ENCODE measurements at places on chromosomes 6 and 20.

- DNase-seq = no peak
Measured at GRCh38 chr20:62177307-62177706, 5.5 kb upstream of the MTG2 start.

DNA sequence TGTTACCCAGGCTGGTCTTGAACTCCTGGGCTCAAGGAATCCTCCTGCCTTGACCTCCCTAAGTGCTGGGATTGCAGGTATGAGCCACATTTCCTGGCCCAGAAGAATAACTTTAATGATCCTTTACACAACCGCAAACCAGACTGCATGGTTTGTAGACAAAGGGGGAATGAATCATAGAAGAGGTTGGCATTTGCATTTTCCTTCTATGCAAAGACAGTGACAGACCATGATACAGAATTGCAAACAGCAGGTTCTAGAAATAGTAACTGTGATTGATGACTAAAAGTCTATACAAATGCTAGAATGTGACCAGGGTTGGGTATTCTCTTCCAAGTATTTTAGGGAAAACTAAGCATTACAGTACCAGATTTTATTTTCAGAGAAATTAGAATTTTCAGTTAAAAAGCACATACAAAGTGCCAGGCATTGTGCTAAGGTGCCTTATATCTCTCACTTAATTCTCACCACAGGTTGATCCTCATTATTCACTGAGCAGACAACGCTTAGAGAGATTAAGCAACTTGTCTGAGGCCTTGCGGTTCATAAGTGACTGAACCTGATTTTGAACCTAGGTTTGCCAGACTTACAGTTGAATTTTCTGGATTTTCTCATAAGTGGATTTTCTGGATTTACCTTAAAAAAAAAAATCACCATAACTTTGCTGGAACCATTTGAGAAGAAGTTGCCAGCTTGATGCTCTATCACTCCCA is 146.6 kb downstream of the ZFAND3 start:
- DNase-seq = no peak

DNA sequence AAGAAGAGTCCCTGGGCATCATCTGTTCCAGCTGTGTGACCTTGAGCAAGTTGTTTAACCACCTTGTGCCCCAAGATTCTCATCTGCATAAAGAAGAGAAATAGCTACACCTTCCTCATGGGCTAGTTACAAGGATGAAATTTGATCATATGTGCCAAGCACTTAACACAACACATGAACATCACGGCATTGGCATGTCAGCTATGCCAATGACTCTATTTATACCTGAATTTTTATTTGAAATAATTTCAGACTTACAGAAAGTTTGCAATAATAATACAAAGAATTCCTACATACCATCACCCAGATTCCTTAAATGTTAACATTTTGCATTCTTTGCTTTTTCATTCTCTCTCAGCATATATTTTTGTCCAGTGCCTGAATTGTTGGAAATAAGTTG is 21.0 kb upstream of the TCF15 start:
- DNase-seq = no peak

- DNase-seq = peak; percentile 41
Measured at GRCh38 chr6:89986650-89987074, 92.4 kb downstream of the GJA10 start.

GRCh38 chr20:5557123-5557522 is 193.1 kb upstream of the SHLD1 start:
- peak; percentile 44 for DNase-seq

GRCh38 chr6:48916607-48917006 is 546.4 kb downstream of the MMUT start:
- DNase-seq = no peak

GRCh38 chr6:14079971-14080370 is 37.6 kb upstream of the CD83 start:
- peak; percentile 39 for DNase-seq

GRCh38 chr6:155887421-155887820 is 431.8 kb upstream of the NOX3 start:
- peak; percentile 8 for DNase-seq

DNA sequence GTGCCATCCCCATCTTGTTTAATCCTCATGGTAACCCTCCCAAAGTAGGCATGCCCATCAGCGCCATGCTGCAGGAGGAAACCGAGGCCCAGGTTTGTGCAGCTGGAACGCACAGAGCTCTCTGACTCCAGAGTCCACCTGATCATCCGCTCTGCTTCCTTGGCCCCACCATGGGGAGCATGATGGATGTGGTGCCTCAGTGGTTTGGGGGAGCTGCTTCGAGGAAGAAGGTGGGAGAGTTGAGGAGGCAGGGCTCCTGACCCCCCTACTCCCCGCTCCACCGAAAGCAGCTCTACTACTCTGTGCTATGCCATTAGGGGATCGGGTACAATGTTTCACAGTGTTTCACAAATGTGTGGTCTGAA is 52.2 kb downstream of the TGM2 start:
- no peak for DNase-seq

GRCh38 chr6:45488269-45488668 is 110.5 kb upstream of the SUPT3H start:
- DNase-seq = no peak

DNA sequence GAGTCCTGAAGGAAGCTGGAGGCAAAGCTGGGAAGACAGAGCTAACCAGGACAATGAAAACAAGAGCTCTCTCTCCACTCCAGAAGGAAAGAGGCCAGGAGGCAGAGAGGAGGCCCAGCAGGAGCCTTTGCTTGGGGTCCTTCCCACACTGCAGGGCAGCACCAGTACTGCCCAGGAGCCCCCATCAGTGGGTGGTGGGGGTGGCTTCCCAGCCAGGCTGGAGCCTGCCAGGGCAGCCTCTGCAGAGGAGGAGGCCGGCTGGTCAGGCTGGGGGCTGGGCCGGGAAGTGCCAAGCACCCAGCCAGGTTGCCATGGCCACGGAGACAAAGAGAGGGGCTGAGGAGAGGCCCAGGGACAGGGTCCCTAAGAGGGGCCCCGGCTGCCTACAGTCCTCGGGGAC is 33.4 kb downstream of the PREX1 start:
- no peak for DNase-seq

GRCh38 chr6:54617730-54618129 is 228.8 kb upstream of the FAM83B start:
- no peak for DNase-seq

DNA sequence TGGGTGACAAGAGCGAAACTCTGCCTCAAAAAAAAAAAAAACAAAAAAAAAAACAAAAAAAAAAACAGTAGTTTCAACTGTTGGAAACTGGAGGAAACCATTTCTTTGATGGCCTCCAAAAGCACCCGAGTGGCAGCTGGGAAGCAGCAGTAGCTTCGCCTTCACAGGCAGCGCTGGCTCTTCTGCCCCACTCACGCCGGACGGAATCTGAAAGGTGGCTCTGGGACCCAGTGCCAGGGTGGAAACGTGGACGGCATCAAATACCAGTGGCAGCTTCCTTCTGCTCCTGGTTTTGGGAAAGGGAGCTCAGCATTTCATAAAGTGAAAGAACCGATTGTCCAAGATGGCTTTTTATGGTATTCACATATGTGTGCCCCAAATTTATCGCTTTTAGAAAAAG is 159.4 kb downstream of the SMOC2 start:
- no peak for DNase-seq

DNA sequence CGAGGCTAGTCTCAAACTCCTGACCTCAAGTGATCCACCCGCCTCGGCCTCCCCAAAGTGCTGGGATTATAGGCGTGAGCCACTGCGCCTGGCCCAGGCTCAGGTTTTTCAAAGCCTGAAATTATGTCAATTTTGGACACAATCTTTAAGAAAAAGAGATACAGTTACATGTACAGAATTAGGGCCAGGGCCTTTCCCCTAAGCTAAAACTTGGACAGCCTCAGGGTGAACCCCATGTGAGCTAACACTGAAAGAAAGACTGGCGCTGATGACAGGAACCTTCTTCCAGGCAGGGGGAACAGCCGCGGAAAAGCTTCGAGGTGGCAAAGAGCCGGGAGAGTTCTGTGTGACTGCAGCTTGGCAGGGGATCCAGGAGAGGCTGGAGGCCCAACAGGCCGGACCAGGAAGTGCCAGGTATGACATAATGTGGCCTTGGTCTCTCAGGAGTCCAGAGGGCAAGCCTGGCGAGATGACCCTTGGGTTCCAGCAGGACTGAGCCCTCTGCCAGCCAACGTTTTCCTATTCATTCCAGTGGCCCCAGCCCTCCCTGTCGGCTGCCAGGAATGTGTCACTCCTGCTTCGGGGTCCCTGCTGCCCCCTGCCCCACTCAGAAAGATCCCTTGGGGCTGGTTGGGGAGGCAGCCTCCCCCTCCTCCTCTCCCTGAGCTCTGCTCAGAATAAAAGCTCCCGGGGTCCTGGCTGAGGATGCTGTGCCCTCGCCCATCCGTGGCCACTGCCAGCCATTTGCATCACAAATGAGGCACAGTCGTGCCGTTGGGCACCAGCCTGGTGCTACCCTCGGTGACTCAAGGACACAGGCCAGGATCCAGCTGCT is 37.3 kb downstream of the RBM38 start:
- no peak for DNase-seq

GRCh38 chr6:147579667-147580066 is 71.2 kb downstream of the SAMD5 start:
- no peak for DNase-seq

DNA sequence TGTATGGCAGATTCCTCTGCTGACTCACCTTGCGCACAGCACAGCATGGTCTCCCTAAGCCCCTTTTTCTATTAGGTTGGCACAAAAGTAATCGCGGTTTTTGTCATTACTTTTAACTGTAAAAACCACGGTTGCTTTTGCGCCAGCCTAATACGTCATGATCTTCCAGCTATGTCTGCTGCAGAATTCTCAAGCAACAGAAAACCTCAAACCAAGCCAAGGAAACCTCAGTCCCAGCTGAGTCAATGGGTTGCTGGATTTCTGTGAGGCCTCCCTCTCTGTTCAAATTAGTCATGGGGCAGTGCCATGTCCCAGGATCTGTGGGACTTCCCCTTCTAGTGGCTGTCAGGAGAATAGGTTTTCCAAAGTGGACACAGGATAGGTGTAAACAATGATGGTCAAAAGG is 15.7 kb upstream of the ENPP1 start:
- no peak for DNase-seq

DNA sequence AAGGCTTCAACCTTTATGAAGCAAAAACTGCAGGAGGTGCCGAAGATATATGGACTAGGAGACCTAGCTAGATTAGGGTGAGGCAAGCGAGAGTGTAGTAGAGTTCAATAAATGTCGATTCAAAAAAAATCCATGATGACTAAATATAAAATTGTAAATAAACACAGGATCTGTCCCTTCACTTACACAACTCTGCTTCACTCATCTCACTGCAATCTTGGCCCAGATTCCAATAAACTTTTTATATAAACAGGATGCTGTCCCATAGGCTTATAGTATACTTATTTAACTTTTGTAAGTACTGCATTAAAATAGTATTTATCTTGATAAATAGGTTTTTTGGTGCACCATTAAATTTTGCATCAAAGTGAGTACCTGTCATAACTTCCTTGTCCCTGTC is 648.4 kb upstream of the NRSN1 start:
- no peak for DNase-seq

- no peak for DNase-seq
Measured at GRCh38 chr20:34374209-34374760, 11.2 kb downstream of the ITCH start.

- DNase-seq = no peak
Measured at GRCh38 chr6:157990321-157991066, 8.8 kb downstream of the SYNJ2 start.

DNA sequence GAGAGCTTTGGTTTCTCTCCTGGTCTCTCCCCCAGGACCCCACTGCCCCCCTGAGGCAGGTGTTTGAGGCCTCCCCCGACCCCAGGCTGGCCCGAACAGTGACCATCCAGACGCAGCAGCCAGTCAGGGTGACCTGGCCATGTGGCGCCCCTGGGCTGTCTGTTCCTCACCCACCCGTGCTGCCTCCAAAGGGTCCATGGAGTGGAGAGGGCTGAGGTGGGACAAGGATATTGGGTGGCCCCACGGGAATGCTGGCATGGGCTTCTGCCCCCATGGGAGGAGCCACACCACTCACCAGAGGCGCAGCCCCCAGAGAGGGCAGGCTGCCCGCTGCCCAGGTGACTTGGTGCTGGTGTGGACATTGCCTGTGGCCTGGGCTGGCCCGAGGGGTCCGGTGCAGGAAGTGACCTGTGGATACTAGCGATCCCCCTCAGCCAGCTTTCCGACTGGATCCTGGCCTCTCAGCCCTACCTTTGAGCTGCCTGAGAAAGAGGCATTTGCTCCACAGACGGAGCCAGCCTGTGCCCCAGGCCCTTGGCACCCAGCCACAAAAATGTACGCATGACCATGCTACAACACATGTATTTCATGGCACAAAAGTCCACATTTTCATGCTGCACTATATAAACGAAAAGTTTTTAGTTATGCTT is 50.8 kb downstream of the BCAS4 start:
- DNase-seq = no peak

DNA sequence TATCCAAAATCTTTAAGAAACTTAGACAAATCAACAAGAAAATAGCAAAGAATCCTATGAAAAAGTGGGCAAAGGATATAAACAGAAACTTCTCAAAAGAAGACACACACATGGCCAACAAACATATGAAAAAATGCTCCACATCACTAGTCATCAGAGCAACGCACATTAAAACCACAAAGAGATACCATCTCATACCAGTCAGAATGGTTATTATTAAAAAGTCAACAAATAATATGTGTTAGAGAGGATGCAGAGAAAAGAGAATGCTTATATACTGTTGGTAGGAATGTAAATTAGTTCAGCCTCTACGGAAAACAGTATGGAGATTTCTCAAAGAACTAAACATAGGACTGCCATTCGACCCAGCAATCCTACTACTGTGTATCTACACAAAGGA is 212.0 kb upstream of the DTNBP1 start:
- DNase-seq = no peak

DNA sequence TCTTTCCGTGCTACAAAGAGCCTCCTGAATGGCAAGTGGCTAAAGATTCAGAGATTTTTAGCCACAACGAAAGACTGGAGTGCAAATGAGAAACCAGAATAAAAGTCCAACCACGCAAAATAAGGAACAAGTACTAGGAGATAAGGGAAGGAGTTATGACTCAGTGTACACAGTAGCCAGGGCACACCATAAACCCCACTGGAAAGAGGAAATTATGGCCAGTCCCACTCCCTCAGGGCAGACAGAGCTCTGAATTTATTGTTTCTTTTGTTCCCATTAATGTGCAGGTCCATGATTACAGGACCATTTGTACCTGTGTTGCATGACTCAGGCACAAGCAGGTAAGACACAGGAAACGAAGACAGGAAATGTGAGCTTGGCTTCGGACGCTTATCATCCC is 150.3 kb upstream of the PREP start:
- peak; percentile 82 for DNase-seq

DNA sequence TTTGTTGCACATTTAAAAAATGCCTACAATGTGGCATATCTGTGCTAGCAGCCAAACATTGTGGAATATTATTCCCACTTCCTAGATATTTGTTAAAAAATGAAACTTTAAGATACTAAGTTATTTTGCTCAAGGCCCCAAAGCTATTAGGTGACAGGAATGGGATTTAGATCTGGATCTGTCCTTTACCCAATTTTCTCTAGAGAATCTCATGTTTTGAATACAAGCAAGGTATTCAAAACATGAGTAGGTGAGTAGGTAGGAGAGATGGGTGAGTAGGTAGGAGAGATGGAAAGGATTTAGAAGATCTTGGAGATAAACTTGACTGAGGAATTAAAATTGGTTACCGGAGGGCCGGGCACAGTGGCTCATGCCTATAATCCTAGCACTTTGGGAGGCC is 61.2 kb upstream of the AKIRIN2 start:
- no peak for DNase-seq

Data from inflammatory macrophage treated with lipopolysaccharide for 4 hours (primary cell).